ENCODE measurements at places on chromosomes 16 and 17.

DNA sequence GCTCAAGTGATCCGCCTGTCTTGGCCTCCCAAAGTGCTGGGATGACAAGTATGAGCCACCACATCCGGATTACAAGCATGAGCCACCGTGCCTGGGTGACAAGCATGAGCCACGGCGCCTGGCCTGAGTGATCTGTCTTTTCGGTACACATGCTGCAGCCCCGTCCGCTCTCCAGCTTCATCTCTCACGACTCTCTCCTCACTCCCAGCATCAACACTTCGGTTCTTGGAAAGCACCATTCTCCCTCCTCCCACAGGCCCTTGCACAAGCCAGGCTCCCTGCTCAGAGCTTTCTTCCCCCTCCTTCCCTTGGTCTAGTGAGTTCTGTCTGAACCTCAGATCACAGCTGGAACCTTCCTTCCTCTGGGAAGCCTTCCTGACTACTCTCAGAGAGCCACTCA lies 6.5 kb upstream of the NCBP3 start:
- DNase-seq: no peak

GRCh38 chr16:11354407-11354732 lies 9.1 kb downstream of the RMI2 start:
- DNase-seq: no peak

GRCh38 chr16:15973421-15973820 lies 24.0 kb downstream of the ABCC1 start:
- DNase-seq: no peak

DNA sequence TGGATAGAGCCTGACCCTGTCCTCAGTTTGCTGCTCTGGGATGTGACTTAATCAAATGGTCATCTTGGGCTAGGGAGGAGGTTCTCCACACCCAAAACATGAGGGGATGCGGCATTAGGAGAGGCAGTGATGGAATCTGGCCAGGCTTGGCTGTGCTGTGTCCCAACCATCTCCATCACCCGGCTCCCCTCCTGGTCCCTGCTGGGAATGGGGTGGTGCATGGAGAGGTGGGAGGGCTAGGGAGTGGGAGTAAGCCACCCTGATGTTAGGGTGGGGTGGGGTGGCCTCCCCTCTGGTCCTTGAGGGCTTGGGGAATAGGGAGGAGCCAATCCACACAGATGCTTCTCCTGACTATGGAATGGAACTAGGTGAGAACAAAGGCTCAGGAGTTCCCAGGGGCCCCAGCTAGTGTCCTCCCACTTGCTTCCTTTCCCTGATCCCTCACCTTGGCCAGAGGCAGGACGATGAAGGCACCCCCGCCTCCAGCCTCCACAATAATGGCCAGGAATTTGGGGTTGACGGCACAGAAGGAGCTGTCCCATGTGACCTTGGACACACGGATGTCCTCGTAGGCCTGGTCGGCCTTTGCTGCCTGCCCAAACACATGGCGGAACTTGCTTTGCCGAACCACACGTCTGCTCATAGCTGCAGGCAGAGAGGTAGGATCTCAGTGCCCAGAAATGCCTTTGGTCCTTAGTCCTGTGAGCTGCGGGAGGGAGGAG lies 1.8 kb downstream of the CORO6 start:
- no peak for DNase-seq
